Stimulated activated CD8-positive, alpha-beta memory T cell treated with anti-CD3 and anti-CD28 coated beads, Interleukin-2, amount 100 ng/mL, for 1 hour (primary cell): ENCODE measurements at places on chromosomes 5 and 9.

GRCh38 chr5:116377276-116378006 lies 197.2 kb downstream of the SEMA6A start:
- DNase-seq: no peak

DNA sequence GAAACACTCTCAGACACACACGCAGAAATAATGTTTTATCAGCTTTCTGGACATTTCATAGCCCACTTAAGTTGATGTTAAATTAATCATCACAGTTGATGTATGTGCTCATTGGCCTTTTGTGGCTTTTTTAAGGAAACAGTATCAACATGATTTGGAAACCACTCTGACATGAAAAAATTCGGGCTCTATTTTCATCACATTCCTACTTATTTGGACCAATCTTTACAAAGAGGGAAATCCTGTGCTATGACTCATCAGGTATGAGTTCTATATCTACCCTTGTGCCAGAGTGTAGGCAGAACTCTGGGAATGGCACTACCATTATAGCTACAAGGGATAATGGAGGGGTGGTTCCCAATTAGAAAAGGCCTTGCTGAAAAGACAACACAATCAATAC lies 388.4 kb upstream of the PTGER4 start:
- DNase-seq: no peak

DNA sequence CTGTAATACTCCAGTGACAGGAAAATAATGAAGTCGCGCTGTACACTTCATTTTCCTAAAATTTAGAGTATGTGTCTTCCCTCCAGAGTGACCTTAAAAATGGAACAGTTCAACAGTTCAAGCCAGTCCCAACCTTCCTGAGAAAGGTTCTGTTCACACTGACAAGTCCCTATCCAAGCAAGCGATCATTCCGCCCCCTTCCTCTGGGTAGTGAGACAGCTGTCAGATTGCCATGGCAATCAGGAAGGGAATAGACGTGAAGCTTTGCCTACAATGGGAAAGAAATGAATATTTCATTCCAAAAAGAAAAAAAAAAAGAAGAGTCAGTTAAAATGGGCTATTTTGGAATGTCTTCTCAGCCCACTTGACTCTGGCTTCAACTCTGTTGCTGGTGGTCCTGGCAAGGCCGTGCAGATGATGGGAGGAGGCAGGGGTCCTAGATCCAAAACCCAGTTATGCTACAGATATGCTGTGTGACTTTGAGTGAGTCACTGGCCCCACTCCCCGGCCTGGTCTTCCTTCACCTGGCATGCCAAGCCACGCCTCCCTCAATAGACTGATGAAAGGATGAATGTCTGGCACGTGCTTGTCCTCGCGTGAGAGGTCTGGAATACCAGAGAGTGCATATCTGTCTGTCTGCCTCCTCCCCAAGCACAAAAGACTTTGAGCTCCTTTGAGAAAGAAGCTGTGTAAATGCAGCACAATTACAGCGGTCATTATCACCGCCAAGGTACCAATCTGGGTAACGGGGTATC lies 165.8 kb upstream of the WWC1 start:
- DNase-seq: no peak

- DNase-seq: no peak
Measured at GRCh38 chr5:135386886-135387628, 12.0 kb downstream of the MACROH2A1 start.

DNA sequence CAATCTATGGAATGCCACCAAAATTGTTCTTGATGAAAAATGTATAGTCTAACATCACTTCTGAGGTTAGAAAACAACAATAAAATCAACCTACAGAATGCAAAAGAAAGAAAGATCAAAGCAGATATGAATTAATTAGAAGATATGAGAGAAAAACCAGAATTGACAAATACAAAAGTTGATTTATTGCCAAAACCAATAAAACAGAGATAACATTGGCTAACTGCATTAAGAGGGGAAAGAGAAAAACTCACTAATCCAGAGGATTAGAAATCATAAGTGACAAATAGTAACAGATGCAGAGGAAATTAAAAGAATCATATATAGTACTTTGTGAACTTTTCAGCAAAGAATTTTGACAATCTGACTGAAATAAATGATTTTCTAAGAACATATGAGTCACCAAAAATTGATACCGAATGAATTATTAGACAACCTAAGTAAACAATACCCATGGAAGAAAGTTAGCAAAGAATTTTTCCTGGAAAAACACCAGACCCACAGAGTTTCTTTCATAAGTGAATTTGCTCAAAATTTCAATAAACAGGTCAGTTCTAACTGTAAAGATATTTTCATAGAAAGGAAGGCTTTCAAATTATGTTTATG lies 167.7 kb downstream of the AOPEP start:
- DNase-seq: no peak

DNA sequence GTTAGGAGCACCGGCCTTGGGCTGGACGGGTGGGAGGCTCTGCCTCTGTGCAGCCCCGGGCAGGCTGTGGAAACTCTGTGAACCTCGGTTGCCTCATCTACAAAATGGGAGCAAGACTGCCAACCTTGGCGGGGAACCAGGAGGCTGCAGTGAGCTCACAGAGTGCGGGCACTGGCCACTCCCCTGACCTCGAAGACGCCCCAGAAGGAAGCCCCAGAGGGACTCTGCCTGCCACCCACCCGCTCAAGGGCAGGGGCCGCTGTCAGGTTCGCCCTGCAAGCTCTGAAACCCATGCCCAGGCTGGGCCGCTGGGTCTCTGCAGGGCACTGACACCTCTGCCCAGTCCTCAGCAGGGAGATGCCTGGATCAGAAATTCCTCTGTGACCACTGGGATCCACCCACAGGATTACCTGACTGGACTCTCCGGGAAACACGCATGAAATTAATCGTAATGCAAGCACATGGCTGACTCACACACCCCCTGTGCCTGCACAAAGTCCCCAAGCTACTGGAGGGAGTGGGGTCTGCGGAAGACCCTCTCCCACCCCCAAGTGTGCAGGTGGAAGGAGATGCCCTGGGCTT lies 7.4 kb downstream of the CCDC187 start:
- DNase-seq: no peak

GRCh38 chr5:60903356-60903755 lies 41.5 kb downstream of the ERCC8 start:
- DNase-seq: no peak

- DNase-seq: no peak
Measured at GRCh38 chr5:2001300-2001699, 118.6 kb upstream of the IRX4 start.

DNA sequence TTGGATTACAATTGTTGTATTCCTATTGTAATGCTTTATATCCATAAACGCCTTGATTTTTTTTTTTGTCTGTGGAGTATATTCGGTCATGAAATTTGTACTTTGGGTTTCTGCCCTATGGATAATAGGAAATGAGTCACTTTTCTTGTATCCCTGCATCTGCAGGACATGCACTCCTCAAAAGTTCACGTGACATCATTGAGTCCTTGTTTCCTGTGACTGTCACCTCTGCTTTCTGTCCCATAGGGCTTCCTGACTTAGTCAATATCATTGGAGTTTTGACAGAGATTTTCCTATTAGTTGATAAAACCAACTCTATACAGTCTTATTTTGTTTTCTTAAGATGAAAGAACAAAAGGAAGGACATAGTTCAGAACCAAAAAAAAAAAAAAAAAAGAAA lies 356.3 kb downstream of the MAT2B start:
- no peak for DNase-seq

DNA sequence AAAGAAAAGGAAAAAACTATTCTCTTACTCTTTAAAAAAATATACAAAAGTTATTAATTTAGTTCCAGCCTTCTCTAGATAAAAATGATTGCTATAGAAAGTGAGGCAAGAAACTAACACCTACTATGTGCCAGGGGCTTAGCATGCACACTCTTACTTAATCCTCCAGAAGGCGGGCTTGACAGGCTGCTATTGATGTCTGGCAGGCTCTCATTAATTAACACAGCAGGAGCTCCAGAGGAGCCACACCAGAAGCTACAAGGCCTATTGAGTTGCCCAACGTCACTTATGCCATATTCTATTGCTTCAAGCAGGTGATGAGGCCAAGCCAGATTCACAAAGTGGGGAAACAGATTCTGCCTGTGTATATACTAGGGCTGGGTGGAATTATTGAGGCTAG lies 54.6 kb upstream of the CLINT1 start:
- DNase-seq: no peak

DNA sequence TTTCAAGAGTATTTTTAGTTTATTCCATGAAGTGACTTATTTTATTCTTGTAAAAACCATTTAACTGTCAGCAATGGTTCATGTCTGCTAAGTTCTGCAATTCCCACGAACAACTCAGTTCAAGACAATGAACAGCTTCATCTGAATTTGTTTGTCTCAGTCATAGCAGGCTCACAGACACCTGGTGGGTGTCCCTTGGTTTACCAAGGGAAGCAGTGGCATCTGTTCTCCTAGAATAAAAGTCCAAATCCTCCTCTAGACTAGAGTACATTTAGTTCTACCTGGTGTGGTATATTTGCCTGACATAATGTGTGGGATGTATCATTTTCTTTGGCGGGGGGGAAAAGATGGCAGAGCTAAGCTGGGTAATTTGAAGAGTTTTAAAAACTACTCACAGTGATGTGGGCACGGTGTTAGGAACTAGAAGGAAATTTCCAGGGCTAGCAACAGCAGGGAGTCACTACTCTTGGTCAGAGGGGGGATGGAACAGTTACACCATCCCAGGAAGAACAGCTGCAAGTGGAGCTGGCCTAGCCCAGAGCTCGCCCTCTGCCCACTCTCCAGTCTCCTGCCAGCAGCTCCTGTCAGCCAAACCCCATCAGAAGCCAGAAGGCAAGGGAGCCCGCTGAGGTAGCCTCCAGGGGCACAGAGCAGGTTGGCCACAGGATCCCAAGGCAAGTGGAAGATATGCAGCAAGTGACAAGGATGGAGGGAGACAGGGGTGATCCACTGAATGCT lies 100.3 kb downstream of the PJA2 start:
- DNase-seq: no peak

DNA sequence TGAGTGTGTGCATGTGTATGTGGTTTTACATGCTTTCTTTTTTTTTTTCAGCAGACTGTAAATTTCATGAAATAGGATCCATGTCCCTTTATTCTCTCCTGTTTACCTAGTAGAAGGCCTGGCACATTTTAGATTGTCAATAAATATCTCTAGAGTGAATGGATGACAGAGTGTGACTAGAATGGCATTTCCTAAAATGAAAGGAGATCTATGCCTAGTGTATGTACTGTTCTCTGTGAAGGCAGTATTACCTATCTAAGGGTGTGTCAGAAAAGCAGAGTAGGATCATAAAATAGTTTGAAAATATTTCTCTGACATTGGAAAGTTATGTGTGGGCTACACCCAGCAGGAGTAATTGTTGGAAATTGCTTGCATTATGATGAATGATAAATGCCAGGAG lies 1876.0 kb upstream of the C9orf72 start:
- DNase-seq: no peak

DNA sequence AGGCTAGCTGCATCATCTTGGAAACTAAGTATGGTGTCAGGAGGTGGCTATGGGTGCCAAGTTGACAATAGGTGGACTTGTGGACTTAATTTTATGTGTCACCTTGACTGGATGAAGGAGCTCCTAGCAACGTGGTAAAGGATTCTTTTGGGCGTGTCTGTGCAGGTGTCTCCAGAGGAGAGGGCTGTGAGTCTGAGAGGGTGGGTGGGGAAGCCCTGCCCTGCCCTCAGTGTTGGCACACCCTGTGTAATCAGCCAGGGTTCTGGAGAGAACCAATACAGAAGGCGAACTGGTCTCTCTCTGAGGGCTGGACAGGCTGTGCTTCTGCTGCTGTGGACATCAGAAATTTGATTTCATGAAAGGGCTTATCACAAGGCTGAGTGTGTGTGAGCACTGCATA lies 61.0 kb downstream of the GTF3C4 start:
- no peak for DNase-seq

GRCh38 chr9:96015876-96016686 lies 140.6 kb downstream of the ERCC6L2 start:
- no peak for DNase-seq

- no peak for DNase-seq
Measured at GRCh38 chr5:14608169-14608568, 26.6 kb downstream of the OTULINL start.

GRCh38 chr9:80086386-80086785 lies 514.6 kb downstream of the TLE4 start:
- DNase-seq: no peak

- DNase-seq: peak; percentile 36
Measured at GRCh38 chr5:140239939-140240700, 62.8 kb downstream of the PFDN1 start.

DNA sequence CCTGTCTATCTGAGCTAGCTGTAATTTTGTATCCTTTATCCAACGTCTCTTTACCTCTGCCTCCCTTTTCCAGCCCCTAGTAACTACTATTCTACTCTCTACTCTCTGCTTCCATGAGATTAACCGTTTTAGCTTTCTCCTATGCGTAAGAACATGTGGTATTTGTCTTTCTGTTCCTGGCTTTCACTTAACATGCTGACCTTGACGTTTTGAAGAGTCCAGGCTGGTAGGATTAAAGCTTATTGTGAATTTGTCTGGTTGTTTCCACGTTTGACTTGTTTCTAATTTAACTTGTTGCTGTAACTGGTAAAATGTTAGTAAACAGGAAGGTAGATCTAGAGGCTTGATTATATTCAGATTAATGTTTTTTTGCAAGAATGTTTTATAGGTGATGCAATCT lies 385.3 kb downstream of the PSAT1 start:
- DNase-seq: no peak

DNA sequence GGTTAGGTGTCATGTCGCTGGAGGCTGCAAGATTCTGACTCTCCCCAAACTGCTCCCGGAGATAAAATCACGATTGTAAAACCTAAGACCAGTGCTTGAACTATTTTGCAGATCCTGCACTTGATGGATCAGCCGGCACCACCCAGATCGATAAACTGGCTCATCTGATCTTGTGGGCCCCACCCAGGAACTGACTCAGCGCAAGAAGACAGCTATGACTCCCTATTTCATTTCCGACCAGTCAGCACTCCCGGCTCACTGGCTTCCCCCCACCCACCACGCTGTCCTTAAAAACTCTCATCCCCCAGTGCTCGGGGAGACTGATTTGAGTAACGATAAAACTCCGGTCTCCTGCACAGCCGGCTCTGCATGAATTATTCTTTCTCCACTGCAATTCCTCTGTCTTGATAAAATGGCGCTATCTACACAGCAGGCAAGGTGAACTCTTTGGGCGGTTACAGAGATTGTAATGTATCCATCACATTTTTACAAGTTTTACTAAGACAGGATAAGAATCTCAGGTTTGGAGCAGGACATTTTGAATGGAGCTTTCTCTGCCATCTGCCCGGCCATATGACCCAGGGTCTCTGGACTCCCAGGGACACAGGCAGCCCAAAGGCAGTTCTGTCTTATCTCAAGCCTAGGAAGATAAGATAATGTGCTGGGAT lies 10.6 kb upstream of the PPP1R26 start:
- no peak for DNase-seq

GRCh38 chr5:40503439-40503838 lies 176.3 kb upstream of the PTGER4 start:
- no peak for DNase-seq

- DNase-seq: no peak
Measured at GRCh38 chr9:131330814-131331600, 41.5 kb downstream of the PLPP7 start.

GRCh38 chr5:14251733-14252132 lies 108.6 kb downstream of the TRIO start:
- DNase-seq: no peak

GRCh38 chr9:134595014-134595413 lies 46.6 kb upstream of the COL5A1 start:
- no peak for DNase-seq
